ENCODE measurements at places on chromosomes 16 and 17.

DNA sequence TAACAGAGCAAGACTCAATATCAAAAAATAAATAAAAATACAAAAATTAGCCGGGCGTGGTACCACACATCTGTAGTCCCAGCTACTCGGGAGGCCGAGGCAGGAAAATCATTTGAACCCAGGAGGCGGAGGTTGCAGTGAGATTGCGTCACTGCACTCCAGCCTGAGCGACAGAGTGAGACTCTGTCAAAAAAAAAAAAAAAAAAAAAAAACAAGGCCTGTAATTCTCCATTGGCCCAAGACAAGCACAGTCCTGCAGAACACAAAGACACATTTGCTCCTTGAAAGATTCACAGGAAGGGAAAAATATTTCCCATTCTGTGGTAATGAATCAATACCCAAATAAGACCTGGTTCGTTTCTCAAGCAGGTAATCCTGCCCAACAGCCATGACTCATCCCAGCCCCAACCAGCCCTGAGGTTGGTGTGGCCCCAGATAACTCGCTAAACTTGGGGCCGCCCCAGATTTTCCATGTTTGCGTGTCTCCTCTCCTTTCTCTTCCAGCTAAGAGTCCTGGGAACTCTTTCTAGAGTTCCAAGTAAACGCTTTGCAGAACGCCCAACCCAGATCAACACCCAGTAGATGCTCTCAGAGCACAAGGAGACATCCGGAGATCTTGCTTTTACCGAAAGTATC, 40.3 kb upstream of the SNN start:
- no peak for DNase-seq

DNA sequence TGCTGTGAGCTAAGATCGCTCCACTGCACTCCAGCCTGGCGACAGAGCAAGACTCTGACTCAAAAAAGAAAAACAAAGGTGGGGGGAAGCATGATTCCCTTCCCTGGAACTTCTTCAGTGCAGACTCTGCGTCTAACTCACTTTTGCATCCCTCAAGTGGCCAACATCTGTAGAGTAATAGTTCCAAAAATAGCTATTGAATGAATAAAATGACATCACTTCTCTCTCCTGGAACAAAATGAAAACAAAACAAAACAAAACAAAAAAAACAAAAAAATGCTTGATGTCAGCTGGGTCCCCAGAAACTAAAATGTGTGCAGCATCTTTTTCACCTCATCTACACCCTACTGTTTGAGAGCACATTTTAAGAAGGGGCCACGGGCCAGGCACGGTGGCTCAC, 197.7 kb upstream of the NOG start:
- no peak for DNase-seq

DNA sequence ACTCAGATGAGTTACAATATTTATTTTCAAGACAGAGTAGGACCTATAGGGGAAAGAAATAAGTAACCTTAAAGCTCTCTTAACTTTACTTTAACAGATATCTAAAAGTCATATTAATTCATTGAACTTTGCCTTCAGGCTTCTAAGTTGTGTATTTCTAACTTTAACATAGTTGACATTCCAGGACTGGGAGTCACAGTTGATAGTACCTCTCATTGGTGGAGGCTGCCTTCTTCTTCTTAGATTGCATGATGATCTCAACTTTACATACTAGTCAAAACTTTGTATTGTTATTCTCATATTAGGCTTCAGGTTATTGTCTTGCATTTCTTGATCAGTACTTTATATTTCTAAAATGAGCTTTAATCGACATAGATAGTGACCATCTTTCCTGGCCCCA, 350.1 kb upstream of the KIF2B start:
- no peak for DNase-seq

- no peak for DNase-seq
These were observed 5.9 kb downstream of the ZNF207 start for GRCh38 chr17:32355649-32356377.

DNA sequence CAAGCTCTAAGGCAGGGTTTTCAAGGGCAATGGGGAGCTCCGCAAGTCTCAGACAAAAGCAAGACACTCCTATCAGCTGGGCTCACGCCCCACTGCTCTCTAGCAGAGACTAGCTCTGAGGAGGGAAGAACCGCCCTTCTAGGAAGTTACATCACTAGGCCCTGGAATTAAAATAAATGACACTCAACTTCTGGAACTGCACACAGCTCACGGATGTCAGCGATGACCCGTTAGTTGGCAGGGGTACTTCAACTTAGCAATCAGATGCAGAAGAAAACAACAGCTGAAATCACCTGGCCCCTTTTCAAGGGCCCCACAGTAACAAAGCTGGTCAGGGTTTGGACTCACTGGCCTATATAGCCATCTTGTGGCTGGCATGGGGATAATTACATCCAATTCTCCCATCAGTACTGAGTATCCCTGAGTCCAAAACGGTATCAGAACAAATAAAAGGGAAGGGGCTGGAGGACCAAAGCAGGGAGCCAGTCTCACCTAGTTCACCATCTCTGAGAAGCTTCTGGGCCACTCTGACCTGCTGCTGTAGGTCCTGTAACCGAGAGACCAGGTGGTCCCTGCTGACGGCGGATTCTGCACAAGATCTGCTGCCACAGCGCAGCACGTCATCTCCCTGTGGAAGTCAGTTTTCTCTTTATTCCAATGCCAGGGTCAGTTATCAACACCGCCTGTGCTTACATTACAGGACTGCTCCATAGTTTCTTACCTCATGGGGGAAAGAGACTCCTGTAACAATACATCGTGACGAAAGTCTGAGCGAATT, 22.2 kb downstream of the SERPINF1 start:
- DNase-seq = no peak

DNA sequence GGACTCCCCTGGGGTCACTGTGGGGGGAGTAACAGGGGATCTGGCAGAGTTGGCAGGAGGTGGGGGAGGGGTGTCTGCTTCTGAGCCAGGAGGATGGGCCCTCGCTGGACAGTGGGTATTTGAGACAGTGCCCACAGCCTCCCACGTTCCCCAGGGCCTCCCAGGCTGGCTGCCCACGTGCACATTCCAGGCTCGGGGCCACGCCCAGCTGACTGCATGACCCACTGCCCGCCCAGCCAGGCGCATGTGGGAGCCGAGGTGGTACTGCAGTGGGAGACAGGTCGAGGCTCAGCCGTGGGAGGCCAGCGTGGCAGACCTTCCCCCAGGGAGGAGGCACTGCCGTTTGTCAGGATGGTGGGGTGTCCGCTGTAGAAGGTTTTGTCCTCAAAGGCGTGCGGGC, 38.8 kb downstream of the BAHCC1 start:
- DNase-seq = no peak

DNA sequence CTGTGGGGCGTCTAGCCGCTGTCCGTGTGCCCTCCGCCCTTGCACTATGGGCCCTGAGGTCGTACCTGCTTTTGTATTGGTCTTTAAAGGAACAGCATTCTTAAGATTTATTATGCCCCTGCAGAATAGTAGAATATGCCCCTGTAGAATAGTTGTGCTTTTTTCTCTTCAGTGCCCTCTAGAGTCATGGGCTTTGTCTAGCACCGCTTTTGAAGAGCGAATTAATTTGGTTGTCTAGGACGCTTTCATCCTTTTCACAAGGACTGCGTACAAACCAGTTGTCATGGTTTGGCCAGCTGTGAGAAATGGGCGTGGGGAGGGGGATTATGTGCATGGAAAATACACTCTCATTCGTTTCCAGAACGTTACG, 621 bp downstream of the CEP95 start:
- DNase-seq = no peak

GRCh38 chr16:12917653-12918052, 16.3 kb downstream of the SHISA9 start:
- no peak for DNase-seq

- DNase-seq = no peak
These were observed 2.1 kb downstream of the RHBDL1 start for GRCh38 chr16:677316-678190.

DNA sequence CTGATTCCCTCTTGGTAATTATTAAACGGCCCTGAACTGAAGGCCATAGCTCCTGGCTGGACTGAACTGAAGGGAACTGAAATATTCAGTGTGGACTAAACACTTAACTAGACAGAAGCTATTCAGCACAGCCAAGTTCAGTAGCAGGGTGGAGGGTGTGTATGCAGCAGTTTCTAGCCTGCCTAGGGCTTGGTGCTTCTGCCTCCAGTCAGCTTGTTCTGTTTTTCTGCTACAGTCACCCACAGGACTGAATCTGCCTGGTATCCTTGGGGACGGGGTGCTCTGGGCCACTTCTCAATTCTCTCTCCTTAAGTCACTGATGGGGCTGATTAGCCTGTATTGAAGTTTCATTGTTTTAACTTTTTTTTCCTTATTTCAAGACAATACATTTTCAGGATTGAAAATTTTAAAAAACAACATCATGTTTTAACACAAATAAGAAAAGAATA, 77.1 kb downstream of the WWP2 start:
- no peak for DNase-seq

DNA sequence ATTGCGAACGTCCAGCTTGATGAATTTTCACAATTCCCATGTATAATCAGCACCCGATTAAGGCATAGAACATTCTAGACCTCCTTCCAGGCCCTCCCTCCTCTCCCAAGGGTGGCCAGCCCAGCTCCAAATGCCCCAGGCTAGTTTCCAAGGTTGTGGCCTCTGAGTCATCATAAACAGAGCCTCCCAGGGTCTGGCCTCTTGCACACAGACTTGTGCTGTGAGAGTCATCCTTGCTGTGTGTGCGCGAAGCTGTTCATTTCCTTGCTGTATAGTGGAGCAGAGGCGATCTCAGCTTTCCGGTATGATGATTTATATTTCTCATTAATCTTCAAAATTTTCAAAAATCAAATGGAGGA, 20.5 kb upstream of the JPH3 start:
- DNase-seq = no peak

DNA sequence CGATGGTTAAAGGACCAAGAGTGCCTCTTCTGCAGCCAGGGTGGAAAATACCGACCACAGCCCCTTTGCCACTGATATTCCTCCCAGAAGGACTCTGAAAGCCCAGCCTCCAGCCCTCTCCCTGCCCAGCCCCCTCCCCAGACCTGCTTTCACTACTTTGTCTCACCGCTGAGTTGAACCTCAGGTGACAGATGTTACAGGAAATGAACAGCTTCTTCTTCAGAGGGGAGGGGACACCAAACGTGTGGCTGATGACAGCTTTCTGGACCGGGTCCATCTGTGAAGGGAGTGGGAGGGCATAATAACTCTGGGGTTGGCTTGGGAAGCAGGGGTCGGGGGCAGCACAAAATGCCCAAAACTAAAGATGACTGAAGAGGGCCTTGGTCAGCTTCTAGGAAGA, 14.2 kb downstream of the NKIRAS2 start:
- DNase-seq = no peak

DNA sequence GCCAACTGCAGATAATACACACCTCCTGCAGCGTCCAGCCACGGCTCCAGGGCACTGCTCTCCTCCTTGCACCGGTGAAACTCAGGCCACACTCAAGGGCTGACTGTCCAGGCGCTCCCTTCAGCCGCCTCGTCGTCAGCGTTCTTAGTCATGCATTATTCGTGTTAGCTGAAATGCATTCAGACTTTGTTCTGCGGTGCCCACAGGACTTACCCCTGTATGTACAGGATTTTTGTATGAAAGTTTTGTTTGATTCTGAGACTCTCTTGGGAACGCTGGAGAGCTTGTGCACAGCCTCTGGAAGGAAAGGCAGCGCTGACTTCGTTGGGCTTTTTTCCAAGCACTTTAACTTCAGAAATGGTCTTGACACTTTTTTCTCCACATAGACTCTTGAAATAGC, 22.1 kb downstream of the CIBAR2 start:
- no peak for DNase-seq

GRCh38 chr16:81204798-81205680, 33.5 kb upstream of the BCO1 start:
- DNase-seq = no peak

DNA sequence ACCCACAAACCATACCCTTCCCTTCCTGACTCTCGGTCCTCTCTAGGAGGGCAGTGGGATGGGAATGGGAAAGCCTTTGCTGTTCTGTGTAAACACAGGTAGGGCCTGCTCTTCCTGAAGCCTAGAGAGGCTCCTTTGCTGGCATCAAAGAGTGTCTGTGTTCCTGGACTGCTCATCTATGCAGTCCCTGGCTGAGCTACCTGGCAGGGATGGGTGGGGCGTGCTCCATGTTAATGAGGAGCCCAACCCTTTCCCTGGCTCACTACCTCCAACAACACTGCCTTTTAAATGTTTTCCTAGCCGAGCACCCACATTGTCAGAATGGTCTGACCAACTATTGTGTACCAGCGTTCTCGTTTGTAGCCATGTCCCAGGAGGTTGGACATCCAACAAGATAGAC, 26.6 kb upstream of the NAGLU start:
- DNase-seq = no peak

DNA sequence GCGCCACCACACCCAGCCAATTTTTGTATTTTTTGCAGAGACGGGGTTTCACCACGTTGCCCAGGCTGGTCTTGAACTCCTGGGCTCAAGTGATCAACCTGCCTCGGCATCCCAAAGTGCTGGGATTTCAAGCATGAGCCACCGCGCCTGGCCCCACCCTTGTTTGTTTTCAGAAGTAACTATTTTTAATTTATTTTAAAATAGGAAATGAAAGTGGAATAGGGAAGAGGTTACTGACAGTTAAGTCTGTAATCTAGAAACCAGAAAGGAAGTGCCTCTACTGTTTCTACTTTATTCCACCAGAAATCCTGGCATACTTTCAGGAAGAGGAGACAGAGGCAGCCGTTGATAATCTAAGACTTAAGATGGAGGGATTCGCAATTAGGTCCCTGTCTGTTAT, 225.6 kb downstream of the TANC2 start:
- no peak for DNase-seq

- DNase-seq = no peak
These were observed 4.7 kb downstream of the LITAFD start for GRCh38 chr16:8886593-8887430.
